OCI-LY7 (cell line): ENCODE measurements at places on chromosomes 13 and 19.

DNA sequence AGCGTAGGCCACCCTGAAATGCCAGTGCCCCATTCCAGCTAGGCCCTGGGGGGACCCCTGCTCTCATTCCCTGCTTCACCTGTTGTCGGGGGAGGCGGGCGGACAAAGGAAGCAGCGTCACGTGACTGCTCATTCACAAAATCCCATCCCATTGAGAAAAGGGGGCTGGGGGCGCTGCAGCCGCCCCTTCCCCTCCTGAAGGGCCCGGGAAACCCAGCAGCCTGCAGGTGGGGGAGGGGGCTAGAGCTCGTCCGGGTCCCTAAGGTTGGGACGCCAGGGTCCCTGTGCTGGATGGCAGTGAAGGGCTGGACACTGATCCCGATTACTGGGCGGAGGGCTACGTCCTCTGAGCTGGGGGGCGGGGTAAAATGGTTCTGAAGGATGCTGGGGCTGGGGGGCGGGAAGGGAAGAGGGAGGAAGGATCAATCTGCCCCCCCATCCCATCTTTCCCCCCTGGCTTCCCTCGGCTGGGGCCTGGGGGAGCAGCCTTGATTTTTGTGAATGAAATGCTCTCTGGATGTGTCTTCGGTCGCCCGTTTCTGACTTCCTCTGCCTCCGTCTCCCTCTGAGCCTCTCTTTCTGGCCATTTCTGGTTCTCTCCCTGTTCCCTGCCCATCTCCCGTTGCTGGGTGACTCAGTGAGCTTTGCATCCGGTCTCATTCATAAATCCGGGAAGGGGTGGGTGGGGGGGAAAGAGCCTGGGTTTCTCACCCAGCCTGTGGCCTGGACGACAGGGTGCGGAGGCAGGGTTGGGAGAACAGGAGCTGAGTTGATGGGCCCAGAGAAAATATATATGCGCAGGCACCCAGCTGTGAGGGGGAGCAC, 816 bp downstream of the SPRED3 start:
- no peak for DNase-seq

DNA sequence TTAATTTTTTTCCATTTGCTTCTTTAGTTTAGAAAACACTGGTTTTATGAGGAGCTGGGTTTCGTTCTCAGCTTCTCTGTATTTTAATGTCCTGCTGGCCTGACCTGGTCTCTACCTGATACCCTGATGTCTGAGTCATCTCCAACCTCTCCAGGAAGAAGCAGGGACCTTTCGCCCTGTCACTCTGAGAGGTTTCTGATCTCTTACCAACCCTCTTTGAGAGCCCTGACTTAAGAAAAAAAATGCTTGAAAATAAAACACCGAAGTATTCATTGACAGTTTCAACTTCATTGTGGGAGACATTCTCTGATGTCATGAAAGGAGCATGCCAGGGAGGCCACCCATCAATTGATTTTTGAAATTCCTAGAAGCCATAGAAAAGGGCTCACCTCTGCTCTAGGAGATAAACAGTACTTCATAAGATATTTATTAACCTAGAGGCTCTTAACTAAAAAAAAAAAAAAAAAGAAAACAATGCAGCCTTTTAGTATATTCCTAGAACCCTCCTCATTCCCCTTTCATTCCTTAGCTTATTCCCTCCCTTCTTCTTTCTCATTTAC, 234.8 kb downstream of the ENOX1 start:
- no peak for DNase-seq

DNA sequence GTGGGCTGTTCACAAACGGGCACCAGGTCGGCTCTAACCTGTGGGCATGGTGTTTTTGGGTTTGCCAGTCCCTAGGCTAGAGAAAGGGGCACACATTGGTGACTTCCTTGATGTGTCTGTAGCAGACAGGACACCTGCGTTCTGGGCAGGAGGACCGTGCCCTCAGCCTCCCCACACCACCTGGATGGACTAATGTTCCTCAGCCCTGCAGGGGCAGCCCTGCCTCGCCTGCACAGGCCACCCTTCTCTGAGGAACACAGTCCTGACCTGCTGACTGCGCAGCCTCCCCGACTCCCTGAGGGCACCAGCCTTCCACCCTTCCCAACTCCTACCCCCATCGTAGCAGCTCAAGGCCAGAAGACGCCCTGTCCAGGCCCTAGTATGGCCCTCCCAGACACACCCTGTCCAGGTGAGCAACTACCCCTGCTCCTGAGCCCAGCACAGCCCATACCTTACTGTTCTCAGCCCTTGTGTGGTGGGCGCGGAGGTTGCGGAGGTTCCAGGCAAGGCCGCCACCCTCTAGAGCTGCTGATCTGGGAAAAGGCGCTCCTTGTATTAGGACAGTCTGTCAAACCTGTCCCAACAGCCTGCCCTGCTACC, 55.7 kb downstream of the GGACT start:
- no peak for DNase-seq

DNA sequence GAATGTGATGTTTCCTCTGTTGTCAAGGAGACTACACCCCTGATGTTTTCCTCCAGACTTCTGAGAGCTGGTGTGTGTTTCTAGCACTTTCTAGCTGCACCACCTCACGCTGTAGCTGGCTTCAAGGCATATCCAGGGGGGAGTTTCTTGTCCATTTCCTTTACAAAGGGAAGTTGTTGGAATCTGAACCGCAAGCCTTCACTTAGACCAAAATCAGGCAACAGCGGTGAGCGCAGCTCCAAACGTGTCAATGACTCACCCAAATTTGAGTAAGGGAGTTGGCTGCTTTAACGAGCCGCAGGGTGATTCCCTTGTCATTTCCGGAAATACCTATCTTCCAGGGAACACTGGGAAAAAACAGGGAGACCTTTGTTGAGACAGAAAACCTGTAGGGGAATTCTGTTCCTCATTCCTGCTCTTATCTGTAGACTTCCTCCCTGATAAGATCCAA, 2.5 kb downstream of the LDLR start:
- DNase-seq: no peak

DNA sequence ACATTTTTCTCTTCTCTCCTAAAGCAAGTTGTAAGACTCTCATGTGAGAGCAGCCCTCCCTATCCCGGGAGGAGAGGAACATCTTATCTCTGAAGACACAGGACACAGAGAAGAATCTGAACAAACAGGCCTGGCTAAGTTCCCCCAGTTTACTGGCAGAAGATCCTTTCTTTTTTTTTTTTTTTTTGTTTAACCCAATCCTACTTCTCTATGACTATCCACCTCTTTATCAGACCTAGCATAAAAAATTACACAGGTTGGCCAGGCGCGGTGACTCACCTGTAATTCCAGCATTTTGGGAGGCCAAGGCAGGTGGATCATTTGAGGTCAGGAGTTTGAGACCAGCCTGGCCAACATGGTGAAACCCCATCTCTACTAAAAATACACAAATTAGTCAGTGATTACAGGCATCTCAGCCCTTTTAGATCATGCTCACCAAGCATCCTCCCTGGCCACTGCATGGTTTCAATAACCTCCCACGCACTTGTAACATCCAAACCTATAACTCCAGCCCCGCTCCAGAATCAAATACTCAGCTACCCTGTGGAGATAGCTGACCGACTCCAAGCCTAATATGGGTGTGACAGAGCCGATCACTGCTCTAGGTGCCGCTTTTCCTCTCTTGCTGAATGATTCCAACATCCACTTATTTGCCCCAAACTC, 27.3 kb upstream of the MUC16 start:
- no peak for DNase-seq

GRCh38 chr13:26749285-26749684, 11.3 kb downstream of the GPR12 start:
- no peak for DNase-seq
